ENCODE measurements at places on chromosomes 16 and 17.

- DNase-seq = no peak
These were observed 17.7 kb upstream of the ITGB4 start for GRCh38 chr17:75703591-75703990.

DNA sequence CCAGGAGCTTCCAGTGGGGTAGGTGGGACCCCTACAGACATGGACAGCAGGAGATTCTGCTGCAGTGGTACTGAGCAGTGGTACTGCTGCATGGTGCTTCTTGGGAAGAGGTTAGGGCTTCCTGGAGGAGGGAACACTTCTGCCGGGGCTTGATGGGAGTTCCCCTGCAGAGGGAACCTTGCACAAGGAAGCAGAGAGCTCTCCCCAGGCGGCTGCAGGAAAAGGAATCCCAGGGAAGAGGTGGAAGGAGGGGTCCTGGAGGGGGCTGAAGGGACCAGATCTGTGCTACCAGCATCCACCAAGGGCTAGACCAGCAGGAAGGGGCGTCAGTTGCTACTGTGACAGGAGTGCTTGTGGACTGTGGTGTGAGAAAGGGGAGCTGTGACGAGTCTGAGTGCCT, 10.6 kb downstream of the RIPOR1 start:
- no peak for DNase-seq

DNA sequence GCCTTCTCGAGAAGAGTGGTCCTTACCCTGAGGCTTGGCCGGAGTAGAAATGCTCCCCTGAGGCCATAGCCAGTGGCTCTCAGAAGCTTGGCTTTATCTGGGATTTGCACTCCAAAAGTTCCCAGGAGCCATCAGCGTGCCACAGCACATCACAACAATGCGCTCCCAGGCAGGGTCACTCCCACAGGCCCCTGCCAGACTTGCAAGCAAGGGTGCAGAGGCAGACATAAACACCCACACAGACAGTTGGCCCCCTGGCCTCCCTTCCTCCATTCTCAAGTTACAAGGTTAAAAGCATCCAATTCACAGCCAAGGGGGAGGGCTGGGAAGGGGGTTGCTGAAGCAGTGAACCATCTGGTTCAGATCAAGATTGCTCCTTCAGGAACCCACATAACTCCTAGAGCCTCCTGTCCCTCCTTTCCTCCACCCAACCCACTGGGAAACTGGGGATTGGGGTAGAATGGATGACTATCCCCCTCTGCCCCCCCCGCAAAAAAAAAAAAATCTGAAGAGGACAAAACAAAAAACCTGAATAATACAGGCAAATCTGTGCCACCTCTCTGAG, 1.8 kb downstream of the ST3GAL2 start:
- DNase-seq = peak; percentile 9

- peak; percentile 62 for DNase-seq
These were observed 9.7 kb upstream of the SNF8 start for GRCh38 chr17:48954300-48954755.

GRCh38 chr17:8696426-8696825, 48.2 kb downstream of the CCDC42 start:
- DNase-seq = no peak

DNA sequence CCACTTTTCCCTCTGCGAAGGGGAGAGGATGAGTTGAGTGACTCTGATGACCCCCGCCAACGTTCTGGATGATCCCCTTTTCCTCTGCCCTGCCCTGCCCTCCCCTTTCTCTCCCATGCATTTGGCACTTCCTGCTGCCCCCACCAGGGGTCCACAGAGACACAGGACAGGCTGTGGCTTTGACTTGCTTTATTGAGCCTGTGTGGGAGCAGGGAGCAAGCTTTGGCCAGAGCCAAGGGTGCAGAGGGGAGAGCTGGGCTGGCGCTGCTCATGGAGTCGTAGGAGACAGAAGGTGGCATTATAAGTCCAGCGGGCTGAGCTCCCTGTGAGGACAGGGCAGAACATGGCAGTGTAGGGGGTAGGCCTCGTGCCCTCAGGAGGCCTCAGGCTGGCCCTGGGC, 1.6 kb downstream of the PPY start:
- peak; percentile 70 for DNase-seq

GRCh38 chr16:5862103-5862840, 764.7 kb upstream of the EEF2KMT start:
- no peak for DNase-seq

DNA sequence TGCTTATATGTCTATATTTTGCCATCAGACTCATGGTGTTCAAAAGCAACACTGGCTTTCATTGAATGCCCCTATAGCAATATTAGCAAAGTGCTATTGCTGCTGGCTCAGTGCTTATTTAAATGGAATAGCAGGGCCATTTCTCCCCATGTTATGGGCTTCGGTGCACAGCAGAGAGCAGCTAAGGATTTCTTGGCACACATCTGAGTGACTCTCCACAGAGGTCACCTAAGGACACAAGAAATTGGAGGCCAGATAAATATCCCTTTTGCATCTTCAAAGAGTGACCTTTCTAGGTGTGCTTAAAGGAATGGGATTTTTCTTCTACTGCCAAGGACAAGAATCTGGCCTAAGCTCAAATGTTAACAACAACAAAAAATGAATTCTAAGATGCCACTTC, 751.8 kb downstream of the CDH11 start:
- DNase-seq = no peak

GRCh38 chr17:43907998-43908721, 824 bp upstream of the MPP2 start:
- peak; percentile 77 for DNase-seq

GRCh38 chr17:4534928-4535666, 20.1 kb downstream of the MYBBP1A start:
- DNase-seq = no peak

DNA sequence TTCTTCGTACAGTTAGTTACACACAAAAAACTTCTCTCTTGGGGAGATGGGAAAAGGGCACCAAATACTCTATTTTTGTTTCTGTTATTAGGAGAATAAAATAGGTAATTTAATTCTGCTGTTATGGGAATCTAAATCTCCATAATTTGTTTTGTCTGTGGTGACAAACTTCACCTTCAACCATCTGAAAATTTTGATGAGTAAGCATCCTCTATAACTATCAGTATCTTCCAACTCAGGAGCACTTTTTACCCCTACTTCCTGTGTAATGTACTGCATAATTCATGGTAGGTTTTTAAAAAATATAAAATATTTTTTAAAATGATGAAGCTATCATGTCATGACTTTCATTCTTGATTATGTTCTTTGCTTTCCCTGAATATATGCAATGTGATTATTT, 33.6 kb upstream of the CNTNAP4 start:
- DNase-seq = no peak

- no peak for DNase-seq
These were observed 10.6 kb upstream of the CCL5 start for GRCh38 chr17:35890774-35891155.

- DNase-seq = no peak
These were observed 70.1 kb downstream of the KCNJ2 start for GRCh38 chr17:70239391-70239826.

DNA sequence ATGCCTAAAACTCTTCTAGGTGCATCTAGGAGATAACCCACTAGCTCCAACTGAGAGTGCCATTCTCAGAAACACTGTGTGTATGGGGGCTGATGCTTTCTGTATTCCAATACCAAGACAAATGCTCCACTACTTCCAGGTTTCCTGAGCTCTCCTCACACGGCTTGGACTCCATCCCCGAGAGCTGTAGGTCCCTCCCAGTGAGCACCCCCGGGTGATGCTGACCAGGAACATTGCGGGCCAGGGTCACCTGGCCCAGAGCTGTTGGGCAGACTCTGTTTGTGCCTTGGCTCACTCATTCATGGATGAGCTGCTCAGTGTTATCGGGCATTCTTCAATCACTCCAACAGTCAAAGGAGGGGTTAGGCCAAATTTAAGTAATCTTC, 7.0 kb downstream of the CUEDC1 start:
- DNase-seq = no peak

GRCh38 chr17:1021147-1021546, 24.2 kb downstream of the TIMM22 start:
- DNase-seq = no peak

GRCh38 chr17:27759528-27759927, 40.8 kb downstream of the NOS2 start:
- no peak for DNase-seq

DNA sequence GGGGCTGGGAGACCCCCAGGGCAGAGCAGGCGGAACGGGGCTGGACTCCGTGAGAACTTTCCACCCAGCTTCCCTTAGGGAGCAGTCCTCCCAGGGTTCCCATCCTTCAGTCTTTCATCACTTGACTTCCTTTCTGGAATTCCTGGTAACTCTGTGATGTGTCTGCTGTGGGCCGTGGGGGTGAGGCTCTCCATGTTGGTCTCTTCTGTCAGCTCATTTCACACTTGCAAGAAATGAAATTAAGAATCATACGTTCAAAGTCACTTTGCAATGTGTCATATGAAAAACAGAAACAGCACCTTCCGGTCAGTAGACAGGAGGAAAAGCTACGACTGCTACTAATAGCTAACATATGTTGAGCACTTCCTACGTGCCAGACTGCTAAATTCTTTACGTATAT, 5.4 kb upstream of the BBS2 start:
- no peak for DNase-seq

GRCh38 chr16:55736671-55737070, 80.9 kb downstream of the SLC6A2 start:
- DNase-seq = no peak

DNA sequence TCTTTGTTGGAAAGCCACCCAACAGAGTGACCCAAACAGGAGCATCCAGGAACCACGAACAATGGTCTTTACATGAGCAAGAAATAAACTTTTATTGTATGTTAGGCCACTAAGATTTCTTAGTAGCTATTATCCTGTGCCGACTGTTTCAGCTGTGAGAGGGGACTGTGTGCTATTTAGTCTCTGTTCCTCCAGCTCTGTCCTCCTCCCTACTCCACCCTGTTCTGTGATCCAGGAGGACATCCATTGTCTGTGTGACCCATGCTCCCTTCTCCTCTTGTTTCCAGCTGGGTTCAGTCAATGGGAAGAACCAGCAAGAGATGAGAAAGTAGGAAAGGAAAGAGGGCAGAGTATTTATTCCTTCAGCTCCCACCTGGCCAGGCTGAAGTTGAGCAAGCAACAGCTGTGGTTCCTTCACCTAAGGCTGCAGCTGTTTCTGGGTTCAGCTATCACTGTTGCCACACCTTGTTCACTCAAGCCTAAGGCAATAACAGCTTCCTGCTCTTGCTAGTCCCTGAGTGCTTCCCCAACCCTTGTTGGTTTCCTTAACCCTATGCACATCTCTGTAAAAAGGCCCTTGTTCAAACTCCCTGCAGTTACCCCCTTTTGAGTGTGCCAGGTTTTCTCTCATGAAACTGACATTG, 14.9 kb upstream of the B4GALNT2 start:
- DNase-seq = no peak

DNA sequence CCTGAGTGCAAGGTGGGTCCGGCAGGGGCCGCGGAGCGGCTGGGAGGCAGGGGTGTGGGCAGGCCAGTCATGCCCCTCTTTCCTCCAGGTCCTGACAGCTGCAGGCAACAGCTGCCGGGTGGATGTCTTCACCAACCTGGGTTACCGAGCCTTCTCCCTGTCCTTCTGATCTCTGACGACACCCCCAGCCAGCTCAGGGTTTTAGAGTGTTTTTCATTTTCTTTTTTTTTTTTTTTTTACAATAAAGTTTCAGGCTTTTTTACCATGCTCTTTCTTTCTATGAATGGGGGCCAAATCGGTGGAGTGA, 3.6 kb downstream of the THOC6 start:
- DNase-seq = no peak

DNA sequence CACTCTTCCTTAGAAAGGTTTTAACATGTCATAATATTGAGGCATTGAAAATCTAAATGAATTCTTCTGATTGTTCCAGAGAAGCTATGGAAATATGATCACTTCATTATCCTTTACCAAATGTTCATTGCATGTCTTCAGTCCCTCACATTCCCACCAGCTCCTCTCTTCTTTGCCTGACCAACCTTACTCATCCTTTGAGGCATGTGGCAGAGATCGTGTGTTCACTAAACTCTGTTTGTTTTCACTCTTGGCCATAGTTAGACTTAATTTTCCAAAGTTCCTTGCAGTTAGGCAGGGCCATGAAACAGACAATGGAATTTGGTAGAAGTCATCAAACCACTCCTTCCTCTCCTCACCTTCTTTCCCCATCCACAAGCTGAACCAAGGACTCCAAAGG, 266.5 kb upstream of the HSBP1 start:
- no peak for DNase-seq

GRCh38 chr16:50743581-50744225, 1.8 kb downstream of the CYLD start:
- no peak for DNase-seq
